NCI-H2081 treated with DMSO at 0.1 percent for 48 hours (cell line): ENCODE measurements at places on chromosomes 7 and 10.

- no peak for DNase-seq
Observed at GRCh38 chr7:132455378-132455777, 120.9 kb downstream of the PLXNA4 start.

DNA sequence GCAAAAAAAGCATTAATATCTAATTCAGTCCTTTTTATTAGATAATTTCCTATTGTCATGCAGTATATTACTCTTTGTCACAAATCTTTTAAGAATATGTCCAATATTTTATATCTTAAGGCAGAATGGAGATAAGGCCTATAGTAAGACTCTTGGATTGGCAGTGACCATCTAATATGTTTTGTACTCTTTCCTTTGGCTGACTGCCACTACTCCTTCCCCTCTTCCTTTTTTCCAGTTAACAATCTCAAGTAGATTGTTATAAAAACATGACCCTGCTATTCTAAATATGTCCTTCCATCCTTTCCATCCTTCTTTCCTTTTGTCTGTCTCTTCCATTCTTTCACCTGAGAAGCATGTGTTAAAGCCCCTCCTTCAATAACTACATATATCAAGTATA, 92.8 kb upstream of the TMEM168 start:
- DNase-seq: no peak

DNA sequence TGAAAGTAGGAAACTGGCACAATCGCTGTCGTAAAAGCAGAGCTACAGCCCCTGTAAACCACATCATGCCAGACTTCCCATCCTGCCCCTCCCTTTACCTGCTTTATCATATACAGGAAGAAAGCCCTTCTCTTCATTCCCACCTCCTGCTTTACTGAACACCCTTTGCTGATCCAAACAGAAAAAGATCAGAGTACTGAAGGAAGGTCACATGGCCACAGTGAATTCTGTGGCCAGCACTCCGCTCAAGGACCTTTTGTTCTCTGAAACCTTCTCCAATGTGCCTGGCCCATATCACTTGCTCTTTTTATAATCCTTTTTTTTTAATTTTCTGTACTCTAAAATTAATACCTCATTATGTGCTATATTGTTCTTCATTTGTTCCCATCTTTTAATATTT, 108.8 kb upstream of the LRGUK start:
- DNase-seq: no peak

GRCh38 chr7:104998040-104998752, 15.8 kb upstream of the KMT2E start:
- DNase-seq: no peak

GRCh38 chr7:25727876-25728275, 424.1 kb upstream of the NFE2L3 start:
- DNase-seq: no peak

GRCh38 chr10:112990271-112990670, 40.2 kb downstream of the TCF7L2 start:
- no peak for DNase-seq

DNA sequence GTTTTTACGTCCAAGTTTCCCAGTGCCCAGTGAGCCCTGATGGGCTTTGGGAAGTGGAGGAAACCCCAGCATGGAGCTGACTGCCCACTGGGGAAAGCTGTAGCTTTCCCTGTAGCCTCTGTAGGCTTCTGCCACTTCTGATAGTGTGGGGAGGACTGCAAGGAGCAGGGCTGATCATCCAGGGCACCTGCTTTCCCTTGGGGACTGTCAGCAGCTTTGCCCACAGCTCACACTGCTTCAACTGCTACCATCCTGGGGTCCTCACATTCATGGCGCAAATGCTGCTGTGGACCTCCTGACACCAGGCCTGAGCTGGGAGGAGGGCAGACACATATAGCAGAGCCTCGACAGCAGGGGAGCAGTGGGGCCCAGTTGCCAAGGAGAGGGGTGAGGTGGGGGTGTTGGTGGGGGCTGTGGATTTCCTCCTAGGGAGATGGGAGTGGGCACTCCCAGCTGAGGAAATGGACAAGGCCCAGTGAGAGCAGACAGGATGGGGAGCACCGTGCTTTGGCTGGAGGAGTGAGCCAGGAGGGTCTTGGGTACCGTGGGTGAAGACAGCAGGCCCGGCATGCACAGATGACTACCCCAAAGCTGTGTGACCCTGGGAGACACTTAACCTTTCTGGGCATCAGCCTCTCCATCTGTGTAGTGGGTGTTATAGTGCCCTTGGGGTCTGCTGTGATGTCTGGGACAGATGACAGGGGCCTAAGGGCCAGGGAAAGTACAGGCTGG, 16.2 kb downstream of the RAMP3 start:
- no peak for DNase-seq

DNA sequence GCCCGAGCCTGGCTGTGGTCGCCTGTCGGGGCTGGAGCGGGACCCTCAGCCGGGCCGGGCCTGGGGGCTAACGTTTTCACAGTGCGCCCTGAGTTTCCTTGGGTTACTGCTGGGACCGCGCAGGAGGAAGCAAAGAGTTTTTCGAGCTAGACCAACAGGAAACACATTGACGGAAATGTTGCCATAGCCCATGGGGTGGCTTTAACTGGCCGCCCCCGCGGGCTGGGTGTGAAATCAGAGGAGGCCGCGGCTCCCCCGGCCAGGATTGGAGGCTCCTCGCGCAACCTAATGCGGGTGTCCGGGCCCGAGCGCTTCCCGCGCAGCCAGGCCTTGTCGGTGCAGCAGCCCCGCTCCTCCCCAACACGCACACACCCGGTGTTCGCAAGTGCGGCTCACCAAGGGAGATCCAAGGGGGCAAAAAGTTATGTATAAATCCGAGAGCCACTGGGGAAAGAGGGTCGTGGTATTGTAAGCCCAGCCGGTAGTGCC, 1.9 kb downstream of the HHEX start:
- DNase-seq: no peak

DNA sequence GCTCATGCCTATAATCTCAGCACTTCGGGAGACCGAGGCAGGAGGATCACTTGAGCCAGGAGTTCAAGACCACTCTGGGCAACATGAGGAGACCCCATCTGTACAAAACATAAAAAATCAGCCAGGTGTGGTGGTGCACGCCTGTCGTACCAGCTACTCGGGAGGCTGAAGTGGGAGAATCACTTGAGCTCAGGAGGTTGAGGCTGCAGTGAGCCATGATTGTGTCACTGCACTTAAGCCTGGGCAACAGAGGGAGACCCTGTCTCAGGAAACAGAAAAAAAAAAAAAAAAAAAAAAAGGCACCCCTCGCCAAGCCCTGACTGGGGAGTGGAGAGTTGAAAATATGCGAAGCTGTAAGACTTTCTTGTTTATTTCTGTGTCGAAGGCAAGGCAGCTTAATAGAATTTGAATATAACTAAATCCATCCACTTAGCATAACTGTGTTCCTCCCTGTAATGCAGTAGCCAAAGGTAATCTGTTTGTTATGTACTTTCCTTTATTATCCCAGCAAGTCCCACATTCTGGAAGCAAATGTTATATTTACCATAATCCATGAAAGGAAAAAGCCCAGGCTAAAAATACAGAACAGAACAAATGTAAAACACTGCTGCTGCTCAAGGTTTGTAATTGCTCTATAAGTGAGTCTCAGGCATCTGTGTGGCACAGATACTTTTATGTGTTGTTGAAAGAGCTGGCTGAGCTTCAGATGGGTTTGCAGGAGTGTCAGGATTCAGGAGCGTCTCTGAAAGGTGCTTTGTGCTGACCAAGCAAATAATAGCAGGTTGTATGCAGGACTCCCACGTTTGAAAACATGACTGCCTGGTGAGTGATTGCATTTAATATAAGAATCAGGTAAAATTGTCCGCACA, 127.2 kb downstream of the CELF2 start:
- no peak for DNase-seq

DNA sequence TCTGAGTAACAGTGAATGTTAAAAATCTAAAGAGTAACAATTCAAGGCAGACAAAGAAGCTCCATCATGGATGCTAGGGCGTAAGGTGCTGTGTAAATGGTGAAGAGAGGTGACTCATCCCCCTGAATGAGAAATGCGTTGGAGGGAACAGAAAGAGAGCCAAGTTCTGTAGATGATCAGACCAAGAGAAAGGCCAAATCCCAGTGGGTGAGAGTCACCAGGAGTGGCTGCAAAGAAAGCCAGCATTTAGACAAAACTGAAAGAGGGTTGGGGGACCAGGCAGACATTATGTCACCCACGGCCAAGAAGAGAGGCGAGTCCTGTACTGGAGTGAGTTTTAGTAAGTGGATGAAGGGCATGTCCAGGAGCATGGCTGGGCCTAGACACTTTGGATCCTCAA, 153.1 kb downstream of the TRIL start:
- no peak for DNase-seq

GRCh38 chr7:124162667-124163066, 129.8 kb upstream of the TMEM229A start:
- no peak for DNase-seq

- DNase-seq: peak; percentile 68
Observed at GRCh38 chr10:74640134-74640921, 186.1 kb upstream of the KAT6B start.

- DNase-seq: no peak
Observed at GRCh38 chr10:21593986-21594385, 60.0 kb downstream of the MLLT10 start.
